ENCODE measurements at places on chromosomes 2 and 18. TPM values are rescaled to one million over a fixed set of nuclear protein-coding genes. Genes with fewer than 3 reads are reported as not detected.

The ANKRD39 gene
- total RNA-seq: 14.3 TPM

The IL1B gene
- 0.27 TPM for total RNA-seq

The IL18R1 gene
- total RNA-seq: 1.8 TPM

The SP140 gene
- 1.3 TPM for total RNA-seq

The MOCOS gene
- 0.33 TPM for total RNA-seq

The TCF23 gene
- total RNA-seq: 0.08 TPM

DNA sequence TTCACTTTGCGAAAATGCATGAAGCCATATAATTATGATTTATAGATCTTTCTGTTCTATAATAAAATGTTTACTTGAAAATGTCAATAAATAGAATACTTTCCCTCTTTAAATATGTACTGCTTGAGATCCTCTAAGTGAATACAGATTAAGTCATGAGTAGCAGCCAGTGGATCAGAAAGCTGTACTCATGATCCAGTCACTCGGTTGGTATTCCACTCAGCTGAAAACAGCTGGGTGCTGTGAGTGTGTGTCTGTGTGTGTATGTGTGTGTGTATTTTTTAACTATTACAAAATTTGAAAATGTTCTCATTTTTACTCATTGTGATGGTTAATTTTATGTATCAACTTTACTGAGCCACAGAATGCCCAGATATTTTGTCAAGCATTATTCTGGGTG lies 141.6 kb upstream of the CYP26B1 start:
- no peaks in the 10 kb centered on the region for H3K36me3 ChIP-seq
- no peak overlapping the region for H3K27ac ChIP-seq
- DNase-seq: no peak
- no peak overlapping the region for H3K4me3 ChIP-seq
- peaks cover 8% of the 10 kb centered on the region for H3K4me1 ChIP-seq
- H3K27me3 ChIP-seq: no peaks in the 10 kb centered on the region

GRCh38 chr18:76568731-76569130 lies 73.7 kb upstream of the ZNF516 start:
- no peaks in the 10 kb centered on the region for H3K36me3 ChIP-seq
- peaks cover 40% of the 10 kb centered on the region for H3K27me3 ChIP-seq
- H3K4me1 ChIP-seq: peaks cover 3% of the 10 kb centered on the region
- H3K4me3 ChIP-seq: no peak overlapping the region
- DNase-seq: no peak

DNA sequence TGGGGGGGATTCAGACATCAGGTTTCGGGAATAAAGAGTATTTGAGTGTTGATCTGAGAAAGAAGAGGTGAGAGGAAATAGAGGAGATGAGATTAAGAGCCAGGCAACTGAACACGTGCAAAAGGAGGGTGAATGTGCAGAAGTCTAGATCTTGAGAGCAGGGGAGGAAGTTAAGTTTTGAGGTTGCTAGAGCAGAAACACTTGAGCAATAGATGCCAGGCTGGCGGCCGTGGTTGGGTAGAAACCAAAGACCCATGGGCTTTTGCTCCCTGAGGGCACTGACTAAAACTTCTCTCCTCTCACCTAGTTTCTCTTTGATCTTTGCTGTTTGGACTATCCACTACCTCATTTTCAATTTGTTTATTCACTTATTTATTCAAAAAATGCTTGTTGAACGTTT lies 116.0 kb downstream of the CDC42EP3 start:
- H3K27ac ChIP-seq: no peak overlapping the region
- H3K36me3 ChIP-seq: no peaks in the 10 kb centered on the region
- H3K4me3 ChIP-seq: no peak overlapping the region
- no peaks in the 10 kb centered on the region for H3K4me1 ChIP-seq
- peak; percentile 19 for DNase-seq

- no peaks in the 10 kb centered on the region for H3K4me1 ChIP-seq
- DNase-seq: no peak
- H3K36me3 ChIP-seq: no peaks in the 10 kb centered on the region
- H3K27me3 ChIP-seq: no peaks in the 10 kb centered on the region
Measured at GRCh38 chr2:198494931-198495330, 690.5 kb downstream of the PLCL1 start.
